ENCODE measurements at places on chromosomes 7 and 10. TPM values are rescaled to one million over a fixed set of nuclear protein-coding genes. Genes with fewer than 3 reads are reported as not detected.

DNA sequence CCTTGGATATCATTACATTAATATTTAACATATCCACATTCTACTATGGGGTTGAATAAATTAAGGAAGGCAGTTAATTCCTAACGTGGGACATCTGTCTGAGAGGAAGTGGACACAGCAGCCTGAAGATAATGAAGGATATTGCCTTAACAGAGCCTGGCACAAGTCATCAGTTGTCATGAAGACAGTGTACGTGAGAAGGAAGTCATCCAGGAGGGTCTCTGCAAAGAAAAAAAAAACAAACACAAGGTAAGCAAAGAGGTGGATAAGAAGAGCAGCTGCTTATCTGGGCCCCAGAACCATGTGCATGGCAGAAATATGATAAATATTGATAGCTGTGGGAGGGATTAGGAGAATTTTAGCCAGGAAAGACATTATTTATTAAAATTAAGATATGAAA is 190.0 kb downstream of the RAPGEF5 start:
- H3K4me3 ChIP-seq: no peak overlapping the region
- no peaks in the 10 kb centered on the region for H3K4me1 ChIP-seq
- DNase-seq: no peak
- peaks cover 6% of the 10 kb centered on the region for H3K36me3 ChIP-seq
- H3K27ac ChIP-seq: no peak overlapping the region
- no peaks in the 10 kb centered on the region for H3K27me3 ChIP-seq

GRCh38 chr10:6473901-6474370 is 106.1 kb downstream of the PRKCQ start:
- no peak overlapping the region for H3K4me3 ChIP-seq
- no peaks in the 10 kb centered on the region for H3K27me3 ChIP-seq
- no peak for DNase-seq
- H3K36me3 ChIP-seq: no peaks in the 10 kb centered on the region

DNA sequence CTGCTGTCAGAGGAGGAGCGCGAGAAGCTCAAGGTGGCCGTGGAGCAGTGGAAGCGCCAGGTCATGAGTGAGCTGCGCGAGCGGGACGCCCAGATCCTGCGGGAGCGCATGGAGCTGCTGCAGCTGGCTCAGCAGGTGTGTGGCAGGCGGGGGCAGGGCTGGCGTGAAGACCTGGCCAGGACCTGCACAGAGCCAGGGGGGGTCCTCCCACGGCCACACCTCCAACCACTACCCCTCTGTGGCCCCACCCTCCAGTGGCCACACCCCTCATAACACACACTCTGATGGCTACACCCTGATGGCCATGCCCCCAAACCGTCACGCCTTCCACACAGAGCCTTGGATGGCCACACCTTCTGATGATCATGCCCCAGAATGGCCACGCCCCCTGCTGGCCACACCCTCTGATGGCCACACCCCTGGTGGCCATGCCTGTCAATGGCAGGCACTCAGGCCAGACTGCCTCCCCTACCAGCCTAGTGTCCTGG is 23.4 kb upstream of the DPYSL4 start:
- no peaks in the 10 kb centered on the region for H3K27me3 ChIP-seq
- H3K36me3 ChIP-seq: no peaks in the 10 kb centered on the region
- H3K4me1 ChIP-seq: no peaks in the 10 kb centered on the region

- H3K27me3 ChIP-seq: no peaks in the 10 kb centered on the region
- no peak overlapping the region for H3K4me3 ChIP-seq
- no peak overlapping the region for H3K27ac ChIP-seq
These were observed 53.9 kb upstream of the PLPP4 start for GRCh38 chr10:120403109-120403508.

GRCh38 chr7:129083525-129083924 is 28.6 kb upstream of the TNPO3 start:
- no peak for DNase-seq
- H3K27ac ChIP-seq: no peak overlapping the region
- no peak overlapping the region for H3K4me3 ChIP-seq
- peaks cover 2% of the 10 kb centered on the region for H3K27me3 ChIP-seq
- no peaks in the 10 kb centered on the region for H3K36me3 ChIP-seq
- no peaks in the 10 kb centered on the region for H3K4me1 ChIP-seq

DNA sequence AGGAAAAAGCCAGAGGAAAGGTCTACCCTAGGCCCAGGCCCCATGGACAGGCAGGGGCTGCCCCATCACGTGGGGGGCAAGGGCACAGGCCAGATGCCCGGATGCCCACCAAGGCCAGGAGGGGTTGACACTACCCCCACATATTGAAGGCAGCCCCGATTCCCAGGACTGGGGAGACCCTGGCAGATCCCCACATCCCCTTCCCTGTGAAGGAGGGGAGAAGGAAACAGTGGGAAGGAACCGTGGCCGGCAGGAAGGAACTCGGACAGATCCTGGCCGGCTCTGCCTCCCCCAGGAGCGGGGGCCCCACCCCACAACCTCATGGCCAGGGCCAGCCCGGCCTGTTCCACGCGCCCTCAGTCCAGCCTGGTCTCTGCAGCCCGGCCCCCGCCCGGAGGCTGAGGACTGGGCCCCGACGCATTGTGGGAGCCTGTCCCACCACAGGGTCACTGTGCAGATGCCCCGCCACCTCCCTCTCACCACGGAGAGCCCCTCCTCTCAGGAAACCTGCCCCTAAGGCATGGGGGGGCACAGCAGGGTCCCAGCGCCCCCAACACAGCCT is 41.3 kb downstream of the PAPOLB start:
- H3K27me3 ChIP-seq: no peaks in the 10 kb centered on the region
- no peak for DNase-seq
- H3K27ac ChIP-seq: no peak overlapping the region
- H3K4me3 ChIP-seq: no peak overlapping the region
- no peaks in the 10 kb centered on the region for H3K36me3 ChIP-seq

DNA sequence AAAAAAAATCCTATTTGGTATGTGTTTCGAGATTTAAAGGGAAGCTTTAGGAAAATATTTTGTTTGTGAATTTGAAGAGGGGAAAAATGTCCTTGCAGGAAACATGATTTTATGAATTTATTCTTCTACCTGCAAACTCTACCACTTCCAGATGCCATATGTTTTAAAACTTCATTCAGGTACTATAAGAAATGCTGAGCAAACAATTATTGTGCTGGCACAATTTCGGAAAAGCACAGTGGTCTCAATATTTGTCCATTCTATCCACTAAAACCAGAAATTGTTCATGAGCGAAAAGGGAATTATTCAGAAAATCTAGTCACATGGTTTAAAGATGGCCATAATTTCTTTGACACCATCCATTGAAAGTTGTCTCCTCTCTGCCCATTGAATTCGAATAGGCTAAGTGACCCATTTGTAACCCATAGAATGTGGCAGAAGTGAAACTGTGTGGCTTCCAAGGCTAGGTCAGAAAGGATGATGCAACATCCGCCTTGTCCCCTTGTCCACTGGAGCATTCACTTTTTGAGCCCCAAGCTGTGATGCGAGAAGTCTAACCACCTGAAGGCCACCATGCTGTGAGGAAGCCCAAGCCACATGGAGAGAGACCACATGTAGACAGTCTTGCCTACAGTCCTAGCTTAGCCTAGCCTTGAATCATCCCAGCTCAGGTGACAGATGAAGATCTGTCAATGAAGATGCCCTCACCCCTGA is 189.8 kb upstream of the PRKCQ start:
- no peak overlapping the region for H3K4me3 ChIP-seq
- H3K36me3 ChIP-seq: no peaks in the 10 kb centered on the region
- H3K4me1 ChIP-seq: no peaks in the 10 kb centered on the region

DNA sequence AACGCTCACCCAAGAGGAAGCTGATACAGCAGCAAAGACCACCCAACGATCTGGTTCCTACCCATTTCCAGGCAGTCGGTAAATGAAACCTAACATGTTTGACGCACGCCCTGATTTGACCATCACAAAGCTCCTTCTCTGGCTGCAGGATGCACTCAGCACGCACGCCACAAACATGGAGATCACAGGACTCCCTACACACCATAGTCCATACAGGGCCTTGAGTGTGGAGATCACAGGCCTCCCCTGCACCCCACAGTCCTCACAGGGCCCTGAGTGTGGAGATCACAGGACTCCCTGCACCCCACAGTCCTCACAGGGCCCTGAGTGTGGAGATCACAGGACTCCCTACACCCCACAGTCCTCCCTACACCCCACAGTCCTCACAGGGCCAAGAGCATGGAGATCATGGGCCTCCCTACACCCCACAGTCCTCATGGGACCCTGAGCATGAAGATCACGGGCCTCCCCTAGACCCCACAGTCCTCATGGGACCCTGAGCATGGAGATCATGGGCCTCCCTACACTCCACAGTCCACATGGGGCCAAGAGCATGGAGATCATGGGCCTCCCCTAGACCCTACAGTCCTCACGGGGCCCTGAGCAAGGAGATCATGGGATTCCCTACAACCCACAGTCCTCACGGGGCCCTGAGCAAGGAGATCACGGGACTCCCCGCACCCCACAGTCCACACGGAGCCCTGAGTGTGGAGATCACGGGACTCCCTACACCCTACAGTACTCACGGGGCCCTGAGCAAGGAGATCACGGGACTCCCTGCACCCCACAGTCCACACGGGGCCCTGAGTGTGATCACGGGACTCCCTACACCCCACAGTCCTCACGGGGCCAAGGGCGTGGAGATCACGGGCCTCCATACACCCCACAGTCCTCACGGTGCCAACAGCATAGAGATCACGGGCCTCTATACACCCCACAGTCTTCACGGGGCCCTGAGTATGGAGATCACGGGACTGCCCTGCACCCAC is 409.2 kb downstream of the DNAJB6 start:
- H3K4me3 ChIP-seq: no peak overlapping the region
- no peaks in the 10 kb centered on the region for H3K27me3 ChIP-seq
- no peaks in the 10 kb centered on the region for H3K4me1 ChIP-seq
- H3K36me3 ChIP-seq: no peaks in the 10 kb centered on the region
- DNase-seq: no peak

DNA sequence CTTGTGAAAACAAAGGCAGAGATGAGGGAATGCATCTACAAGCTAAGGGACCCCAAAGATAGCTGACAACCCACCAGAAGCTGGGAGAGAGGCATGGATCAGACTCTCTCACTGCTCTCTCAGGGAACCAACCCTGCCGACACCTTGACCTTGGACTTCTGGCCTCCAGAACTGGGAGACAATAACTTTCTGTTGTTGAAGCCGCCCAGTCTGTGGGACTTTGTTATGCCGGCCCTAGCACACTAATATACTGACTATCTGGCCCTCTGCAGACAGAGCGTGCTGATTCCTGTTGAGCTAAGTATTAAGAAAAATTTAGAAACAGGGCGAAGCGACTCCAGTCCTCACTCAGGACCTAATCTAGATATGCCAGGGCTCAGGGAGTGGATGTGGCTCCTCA is 144.3 kb upstream of the TCF7L2 start:
- H3K27ac ChIP-seq: no peak overlapping the region
- no peak for DNase-seq
- no peaks in the 10 kb centered on the region for H3K36me3 ChIP-seq

DNA sequence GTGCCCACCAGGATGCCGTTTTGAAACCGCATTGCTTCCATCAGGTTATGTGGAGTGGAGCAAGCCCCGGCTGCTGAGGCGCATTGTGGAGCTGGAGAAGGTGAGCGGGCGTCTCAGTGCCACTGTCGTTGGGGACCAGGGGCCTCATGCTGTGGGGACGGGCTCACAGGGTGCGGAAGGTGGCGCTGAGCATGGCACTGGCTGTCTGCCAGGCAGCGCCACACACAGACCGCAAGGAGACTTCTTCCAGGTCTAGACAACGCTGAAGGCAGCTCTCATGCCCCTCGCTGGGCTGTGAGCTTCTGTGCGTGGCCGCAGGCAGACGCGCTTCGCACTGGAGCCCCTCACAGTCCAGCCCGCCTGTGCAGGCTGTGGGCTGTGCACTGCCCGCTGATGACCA is 29.0 kb downstream of the IQCE start:
- no peak overlapping the region for H3K27ac ChIP-seq
- no peaks in the 10 kb centered on the region for H3K4me1 ChIP-seq
- no peaks in the 10 kb centered on the region for H3K36me3 ChIP-seq
- no peak overlapping the region for H3K4me3 ChIP-seq
- DNase-seq: no peak

DNA sequence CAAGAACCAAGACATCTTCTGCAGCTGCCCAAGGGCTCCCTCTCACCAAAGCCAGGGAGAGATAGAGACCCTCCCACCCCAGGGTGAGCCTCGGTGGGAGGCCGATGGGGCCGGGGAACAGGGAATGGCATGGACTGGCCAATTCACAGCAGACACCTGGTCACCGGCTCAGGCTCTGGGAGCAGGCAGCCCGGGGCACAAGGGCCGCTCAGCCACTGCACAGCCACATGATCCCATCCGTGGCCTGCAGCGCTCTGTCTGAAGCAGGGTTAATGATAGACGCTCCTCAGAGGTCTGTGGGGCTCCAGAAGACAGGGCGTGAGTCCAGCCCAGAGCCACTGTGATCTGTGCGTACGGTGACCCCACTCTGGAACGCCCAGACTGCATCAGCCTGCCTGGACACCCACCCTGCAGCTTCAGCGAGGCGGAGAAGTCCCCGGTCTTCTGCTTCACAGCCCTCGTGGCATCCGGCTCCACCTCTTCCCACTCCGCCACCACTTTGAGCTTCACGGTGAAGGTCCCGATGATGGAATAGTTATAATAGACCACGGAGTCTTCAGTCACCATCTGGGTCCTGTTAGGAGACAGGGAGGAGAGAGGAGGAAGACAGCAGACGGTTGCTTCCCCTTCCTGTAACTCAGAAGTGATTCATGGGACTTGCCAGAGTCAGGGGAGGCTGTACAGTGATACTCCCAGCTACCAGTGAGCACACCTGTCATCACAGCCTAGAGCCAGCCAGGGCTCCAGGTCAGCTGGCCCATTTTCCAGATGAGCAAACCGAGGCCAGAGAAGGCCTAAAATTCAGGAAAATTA is 14.0 kb downstream of the TMEM130 start:
- no peak overlapping the region for H3K4me3 ChIP-seq
- H3K36me3 ChIP-seq: no peaks in the 10 kb centered on the region
- H3K27ac ChIP-seq: no peak overlapping the region
- no peaks in the 10 kb centered on the region for H3K27me3 ChIP-seq

DNA sequence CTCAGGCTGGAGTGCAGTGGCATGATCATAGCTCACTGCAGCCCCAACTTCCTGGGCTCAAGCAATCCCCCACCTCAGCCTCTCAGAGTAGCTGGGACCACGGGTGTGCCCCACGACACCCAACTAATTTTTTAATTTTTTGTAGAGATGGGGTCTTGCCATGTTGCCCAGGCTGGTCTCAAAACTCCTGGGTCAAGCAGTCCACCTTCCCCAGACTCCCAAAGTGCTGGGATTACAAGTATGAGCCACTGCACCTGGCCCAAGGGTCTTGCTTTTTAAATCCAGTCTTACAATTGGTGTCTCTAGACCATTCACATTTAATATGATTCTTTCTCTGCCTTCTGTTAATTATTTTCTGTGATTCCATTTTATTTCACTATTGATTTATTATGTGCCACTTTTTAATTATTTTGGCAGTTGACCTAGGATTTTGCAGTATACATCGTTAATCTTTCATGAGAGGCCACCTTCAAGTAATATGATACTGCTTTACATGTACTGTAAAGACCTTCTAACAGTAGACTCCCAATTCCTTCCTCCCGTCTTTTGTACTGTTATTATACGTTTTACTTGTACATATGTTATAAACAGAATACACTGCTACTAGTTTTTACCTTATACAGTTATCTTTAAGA is 18.7 kb downstream of the MMP21 start:
- H3K4me1 ChIP-seq: peaks cover 13% of the 10 kb centered on the region
- peak; percentile 24 for DNase-seq
- H3K27me3 ChIP-seq: no peaks in the 10 kb centered on the region
- peaks cover 11% of the 10 kb centered on the region for H3K36me3 ChIP-seq
- no peak overlapping the region for H3K4me3 ChIP-seq

The FAM241B gene
- 0.35 TPM for polyA plus RNA-seq

The SEC61G gene
- polyA plus RNA-seq: 221 TPM

The GCK gene
- 0.13 TPM for polyA plus RNA-seq

Measured in endothelial cell of umbilical vein (primary cell).